RPMI8226 (cell line): ENCODE measurements at places on chromosomes 5 and 9.

DNA sequence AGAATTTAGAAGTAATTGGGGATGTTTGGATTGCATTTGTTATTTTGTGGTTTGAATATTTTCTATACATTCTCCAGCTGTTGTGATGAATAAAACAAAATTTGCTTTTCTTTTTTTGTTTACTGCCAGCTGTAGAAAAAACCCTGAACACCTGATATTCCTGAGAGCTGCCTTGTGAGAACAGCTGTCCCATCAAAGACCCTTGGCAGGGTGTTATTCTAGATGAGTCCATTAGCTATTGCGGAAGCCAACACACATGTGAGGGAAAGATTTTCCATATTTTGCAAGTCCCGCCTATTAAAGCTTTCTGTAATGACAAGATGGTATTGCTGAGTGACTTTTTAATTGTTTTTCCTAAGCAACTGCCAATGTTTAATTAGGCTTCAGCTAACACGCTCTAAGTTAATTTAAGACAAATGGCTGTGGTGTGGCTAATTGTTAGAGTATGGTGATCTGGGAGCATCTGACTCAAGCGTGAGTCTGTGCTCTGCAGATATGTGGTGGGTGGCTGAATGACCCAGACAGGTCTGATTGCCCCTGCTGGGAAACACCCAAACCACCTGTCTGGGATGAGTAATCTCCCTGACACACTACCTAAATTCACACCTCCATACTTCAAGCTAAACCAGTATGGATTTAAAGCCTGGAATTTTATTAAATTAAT is 86.5 kb upstream of the PRLR start:
- DNase-seq: no peak

GRCh38 chr9:92380603-92381002 is 23.8 kb downstream of the OGN start:
- DNase-seq: no peak

- DNase-seq: no peak
These were observed 591.7 kb downstream of the CSNK1G3 start for GRCh38 chr5:124103671-124104070.

GRCh38 chr5:76622973-76623596 is at the start of gene F2RL2:
Gene F2RL2 (minus strand): TSS chr5:76623403. CDS start chr5:76623230, 173 bp downstream.
- no peak for DNase-seq

GRCh38 chr9:17017931-17018491 is 116.8 kb upstream of the CNTLN start:
- DNase-seq: no peak

DNA sequence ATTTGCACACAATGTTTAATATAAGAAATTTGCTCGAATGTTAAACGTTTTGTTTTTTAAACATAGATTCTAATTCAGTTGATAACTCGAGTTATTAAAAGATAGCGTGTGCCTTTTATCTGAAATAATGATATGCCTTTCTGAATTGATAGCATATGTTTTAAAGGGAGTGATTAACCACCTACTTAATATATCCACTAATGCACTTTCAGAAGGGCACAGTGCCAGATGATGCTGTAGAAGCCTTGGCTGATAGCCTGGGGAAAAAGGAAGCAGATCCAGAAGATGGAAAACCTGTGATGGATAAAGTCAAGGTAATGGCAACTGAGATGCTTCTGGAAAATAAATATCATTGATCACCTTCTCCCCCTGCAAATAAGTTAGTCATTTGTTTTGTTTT is 53.9 kb downstream of the ERAP1 start:
- no peak for DNase-seq

GRCh38 chr9:5278486-5278885 is 26.0 kb downstream of the RLN2 start:
- no peak for DNase-seq

GRCh38 chr5:157610990-157611389 is 35.4 kb upstream of the ADAM19 start:
- no peak for DNase-seq

GRCh38 chr5:128551476-128551875 is 13.4 kb upstream of the FBN2 start:
- no peak for DNase-seq

DNA sequence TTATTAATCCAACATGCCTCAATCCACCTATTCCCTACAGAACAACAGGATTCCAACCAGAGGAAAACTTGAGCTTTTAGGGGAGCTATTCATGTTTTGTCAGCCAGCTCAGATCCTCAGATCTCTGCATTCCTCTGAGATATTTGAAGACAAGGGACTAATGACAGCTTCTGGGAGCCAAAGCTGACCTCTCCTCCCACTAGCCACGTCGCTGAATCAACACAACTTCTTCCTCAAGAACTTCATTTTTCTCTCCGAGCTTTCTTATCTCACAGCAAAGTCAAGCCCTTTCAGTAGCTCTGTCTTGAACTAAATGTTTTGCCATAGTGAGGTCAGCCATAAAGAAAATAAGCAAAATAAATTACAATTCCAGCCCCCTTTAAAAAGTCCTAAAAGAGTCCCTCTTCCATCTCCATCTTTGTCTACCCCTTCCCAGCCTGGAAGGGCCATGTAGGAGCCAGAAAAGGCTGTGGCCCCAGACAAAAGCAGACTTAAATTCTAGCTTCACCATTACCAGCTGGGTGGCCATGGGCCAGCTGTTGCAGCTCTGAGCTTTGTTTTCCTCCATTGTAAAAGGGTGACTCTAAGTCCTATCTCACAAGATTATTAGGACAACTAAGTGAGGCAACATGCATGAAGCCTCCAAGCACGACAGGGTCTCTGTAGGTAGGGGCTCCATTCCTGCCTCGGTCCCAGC is 65.0 kb downstream of the HSD17B3 start:
- DNase-seq: no peak

DNA sequence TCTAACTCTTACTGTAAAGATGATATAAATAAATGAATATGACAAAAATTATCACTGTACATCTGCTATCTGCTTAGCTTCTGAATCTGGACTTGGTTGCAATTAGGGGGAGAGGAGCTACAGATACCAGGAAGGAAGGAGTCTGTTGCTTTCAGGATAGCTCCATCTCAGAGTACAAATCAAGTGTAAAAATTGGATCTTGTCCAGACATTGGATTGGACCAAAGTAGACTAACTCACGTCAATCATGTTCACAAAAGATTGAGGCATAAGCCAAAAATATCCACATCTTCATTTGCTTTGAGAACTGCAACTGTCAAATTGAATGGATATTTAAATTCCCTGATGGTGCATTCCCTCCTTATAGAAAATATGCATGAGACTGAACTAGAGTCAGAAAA is 8.8 kb upstream of the OR1Q1 start:
- no peak for DNase-seq

GRCh38 chr9:8684978-8685708 is 885.6 kb upstream of the DMAC1 start:
- DNase-seq: no peak

DNA sequence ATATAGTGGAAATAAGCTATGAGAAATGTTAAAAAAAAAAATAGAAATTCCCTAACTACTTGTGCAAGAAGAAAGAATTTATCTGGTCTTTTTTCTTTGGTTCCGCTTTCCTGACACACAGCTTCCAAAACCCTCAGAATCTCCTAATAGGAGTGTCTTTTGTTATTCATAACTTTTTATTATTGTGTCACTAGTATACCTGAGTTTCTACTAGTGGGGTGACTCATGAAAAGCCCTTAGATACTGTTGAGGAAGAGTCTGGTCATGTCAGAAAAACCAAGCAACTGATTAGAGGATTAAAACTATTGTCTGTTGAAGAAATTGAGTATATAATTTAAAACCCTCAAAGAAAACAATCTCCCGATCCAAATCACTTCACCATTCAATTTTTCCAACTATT is 152.8 kb upstream of the IFNE start:
- DNase-seq: no peak

DNA sequence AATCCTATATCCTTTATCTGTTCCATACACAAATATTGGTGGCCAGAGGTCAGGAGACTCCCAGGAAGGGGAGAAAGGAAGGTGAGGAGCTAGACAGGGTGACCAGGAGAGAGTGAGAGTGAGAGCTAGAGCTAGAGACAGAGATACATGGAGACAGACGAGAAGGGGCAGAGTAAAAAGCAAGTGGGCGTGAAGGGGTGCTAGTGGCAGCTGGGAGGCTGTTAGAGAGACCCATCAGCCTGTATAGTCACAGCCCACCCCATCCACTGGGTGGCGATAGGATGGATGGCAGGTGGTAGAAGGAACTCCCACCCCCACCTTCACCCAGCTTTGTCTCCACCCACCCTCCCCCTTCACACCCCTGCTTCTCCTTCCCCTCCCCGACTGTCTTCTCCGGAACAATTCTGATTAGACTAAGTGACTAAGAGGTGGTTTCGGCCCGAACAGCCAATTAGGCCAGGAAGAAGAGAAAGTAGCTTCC is 32.8 kb downstream of the PCDH1 start:
- peak; percentile 61 for DNase-seq

GRCh38 chr5:3417376-3417943 is 178.2 kb upstream of the IRX1 start:
- peak; percentile 53 for DNase-seq

DNA sequence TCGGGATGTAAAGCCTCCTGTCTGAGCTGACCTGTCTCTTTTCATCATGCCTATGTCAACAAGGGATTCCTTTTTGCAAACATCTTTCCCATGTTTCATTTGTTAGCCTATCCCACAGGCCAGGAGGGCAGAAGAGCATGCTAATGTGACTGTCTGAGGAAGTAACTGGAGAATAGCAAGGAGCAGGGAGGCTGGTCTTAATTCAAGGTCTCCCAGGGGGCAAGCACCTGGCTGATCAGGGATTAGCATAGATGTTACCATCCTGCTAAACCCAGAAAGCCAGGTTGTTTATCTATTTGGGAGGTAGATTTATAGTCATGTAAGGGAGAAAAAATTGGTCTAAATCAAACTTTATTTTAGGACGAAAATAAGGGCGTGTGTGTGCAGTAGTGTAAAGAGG is 36.7 kb upstream of the MAP1B start:
- DNase-seq: no peak

DNA sequence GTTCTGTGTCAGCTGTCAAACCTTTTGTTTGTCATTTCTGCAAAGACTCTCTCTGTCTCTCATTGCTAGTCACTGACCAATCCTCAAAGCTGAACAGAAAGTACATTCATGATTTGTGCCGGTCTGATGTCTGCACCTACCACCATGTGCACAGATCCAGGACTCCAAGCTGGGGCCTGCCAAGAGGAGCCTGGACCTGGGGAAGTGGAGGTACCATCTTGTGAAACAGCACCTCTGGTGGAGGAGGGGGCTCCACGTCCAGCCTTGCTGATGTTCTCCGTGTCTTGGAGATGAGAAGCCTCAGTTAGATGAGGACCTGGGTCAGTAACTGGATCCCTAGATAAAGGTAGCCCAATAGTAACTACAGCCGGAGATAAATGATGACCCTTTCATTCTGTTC is 98.9 kb downstream of the TENT4A start:
- no peak for DNase-seq

DNA sequence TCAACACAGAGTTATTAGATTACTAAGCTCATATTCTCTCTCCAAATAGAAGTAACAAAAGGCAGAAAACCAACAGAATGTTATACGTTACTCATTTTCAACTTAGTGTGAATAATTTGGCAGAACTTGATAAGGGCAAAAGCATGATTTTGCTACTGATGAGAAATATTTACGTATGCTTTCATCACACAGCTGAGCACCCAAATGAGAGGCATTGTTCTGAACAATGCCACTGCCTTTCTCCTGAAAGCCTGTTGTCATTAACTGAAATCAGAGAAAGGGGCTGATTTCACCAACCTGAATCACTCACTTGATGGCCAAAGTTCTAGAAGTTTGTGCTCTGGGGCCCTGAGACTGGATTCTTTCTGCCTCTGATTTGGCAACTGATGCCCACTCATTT is 367.5 kb upstream of the PTGER4 start:
- no peak for DNase-seq

DNA sequence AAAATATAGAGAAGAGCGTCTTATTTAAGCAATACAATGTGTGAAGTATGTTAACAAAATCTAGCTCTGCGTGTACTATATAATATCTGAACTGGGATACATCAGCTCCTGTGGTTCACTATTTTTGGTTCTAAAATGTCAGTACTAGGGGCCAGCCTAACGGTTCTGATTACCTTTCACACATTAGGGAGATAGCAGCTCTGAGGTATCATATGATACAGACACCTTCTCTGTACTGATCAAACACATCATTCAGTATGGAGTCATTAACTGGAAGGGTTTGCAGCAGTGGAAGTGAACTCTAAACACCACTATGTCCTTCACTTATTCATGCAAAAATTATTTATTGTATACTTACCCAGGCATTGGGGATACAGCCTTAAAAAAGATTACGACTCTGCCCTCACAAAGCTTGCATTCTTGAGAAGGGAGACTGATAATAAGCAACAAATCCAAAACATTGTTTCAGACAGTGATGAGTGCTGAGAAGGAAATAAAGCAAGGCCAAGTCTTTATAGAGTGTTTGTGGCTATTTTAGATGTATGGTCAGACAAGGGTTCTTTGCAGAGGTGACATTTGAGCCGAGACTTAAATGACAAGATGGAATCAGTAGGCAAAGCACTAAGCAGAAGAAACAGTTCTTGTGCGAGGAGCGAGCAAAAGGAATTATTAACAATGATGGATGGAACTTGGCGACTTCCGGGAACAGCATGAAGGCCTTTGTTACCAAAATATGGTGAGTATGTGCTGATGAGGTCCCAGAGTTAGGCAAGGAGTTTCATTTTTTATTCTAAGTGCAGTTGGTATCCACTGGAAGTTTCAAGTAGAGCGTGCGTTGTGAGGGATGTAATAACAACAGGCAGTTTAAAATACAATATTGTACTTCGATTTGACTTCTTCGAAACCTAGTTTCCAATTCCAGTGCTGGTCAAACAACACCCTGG is 1.8 kb upstream of the LNPEP start:
- no peak for DNase-seq

GRCh38 chr5:161190086-161190485 is 338.1 kb upstream of the ATP10B start:
- DNase-seq: no peak

GRCh38 chr5:59516161-59516560 is 377.4 kb downstream of the PDE4D start:
- DNase-seq: no peak

DNA sequence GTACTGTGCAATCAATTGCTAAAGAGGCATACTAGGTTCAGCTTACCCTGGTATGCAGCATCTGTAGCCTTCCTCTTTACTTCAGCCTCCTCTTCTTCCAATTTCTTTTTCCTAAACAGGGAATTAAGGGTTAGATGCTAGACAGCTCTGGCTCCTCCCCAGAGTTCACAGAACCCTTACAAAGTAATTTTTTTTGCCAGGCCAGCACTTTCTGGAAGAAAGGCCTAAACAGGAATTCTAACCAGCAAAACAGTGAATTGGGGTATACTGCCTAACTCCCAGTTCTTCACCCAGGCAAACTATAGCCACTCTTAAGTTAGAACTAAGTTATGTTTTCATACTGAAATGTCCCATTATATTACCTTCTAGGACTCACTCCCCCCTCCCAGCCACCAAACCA is 8.1 kb downstream of the BRD8 start:
- DNase-seq: no peak

DNA sequence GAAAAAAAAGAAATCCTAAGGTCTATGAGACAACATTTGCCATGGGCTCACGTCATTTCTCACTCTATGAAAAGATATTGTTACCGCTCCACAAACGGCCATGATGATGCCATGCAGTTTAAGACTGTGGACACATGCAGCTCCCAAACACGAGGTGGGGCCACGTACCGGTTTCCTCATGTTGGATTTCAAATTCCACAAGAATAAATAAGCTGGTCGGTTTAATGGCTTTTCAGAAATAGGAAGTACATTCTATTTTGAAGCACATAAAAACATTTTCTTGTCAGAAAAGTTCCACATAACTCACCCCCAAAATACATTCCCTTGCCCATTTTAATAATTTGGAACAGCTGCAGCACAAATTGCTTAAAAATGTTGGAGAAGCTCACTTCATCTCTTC is 130.6 kb downstream of the MYO10 start:
- no peak for DNase-seq
